GM23338 (cell line): ENCODE measurements at places on chromosomes 3 and 15. TPM values are rescaled to one million over a fixed set of nuclear protein-coding genes. Genes with fewer than 3 reads are reported as not detected.

DNA sequence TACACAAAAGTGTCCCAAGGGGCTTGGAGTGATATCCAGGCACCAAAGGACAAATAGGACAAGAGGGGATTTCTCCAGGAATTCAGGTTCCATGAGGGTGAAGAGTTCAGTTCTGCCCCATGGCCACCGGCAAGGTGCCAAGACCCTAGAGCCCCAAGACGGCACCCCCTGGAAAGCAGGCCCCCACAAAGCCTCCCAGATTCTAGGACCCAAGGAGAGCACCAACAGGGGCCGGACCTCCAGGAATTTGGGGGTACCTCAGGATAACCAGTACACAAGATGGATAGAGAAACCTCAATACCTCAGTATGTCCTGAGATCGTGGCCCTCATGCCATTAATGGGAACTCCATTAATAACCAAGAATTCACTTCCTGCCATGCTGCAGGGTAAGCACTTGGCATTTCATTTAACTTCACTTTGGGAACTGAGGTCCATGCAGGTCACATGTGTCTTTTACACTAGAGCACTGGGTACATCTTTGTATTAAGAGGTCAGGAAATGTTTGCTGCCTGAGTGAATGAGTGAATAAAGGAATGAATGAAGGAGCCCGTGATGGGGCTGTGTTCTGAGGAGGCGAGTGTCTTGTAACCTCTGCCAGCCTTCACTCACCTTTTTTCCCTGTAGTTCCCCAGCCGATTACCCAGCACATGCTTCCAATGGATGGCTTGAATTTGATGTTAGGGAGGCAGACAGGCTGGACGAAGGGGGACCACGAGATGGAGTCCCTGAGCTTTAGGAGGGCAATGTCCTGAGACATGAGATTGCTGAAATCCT, 15.5 kb upstream of the PRSS50 start:
- H3K27ac ChIP-seq = no peak overlapping the region
- DNase-seq = no peak
- H3K36me3 ChIP-seq = no peaks in the 10 kb centered on the region
- H3K4me3 ChIP-seq = no peak overlapping the region

GRCh38 chr3:128867200-128868125, 12.0 kb upstream of the ACAD9 start:
- H3K4me1 ChIP-seq = no peaks in the 10 kb centered on the region; the same call in 1 of the 2 replicates
- no peaks in the 10 kb centered on the region for H3K27me3 ChIP-seq
- no peak for DNase-seq

DNA sequence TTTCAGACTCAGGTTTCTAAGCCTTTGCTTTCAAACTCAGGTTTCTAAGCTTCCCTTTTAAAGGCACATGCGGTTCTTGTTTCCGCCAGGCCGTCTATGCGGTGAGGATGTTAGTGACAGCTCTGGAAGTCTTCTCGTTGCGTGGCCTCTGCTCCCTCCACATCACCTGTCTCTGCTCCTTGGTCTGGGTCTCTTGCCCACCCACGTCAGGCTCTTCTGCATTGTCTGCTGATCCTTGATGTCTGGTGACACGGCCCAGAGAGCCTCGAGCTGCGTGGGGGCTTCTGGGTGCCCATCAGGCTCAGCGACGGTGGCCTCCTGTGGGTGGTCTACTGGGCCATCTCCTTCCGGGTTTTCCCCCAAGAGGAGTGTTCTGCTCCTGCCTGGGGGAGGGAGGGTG, 30.5 kb downstream of the KLF13 start:
- no peak overlapping the region for H3K27ac ChIP-seq
- no peaks in the 10 kb centered on the region for H3K36me3 ChIP-seq
- H3K4me1 ChIP-seq = peaks cover 21% of the 10 kb centered on the region
- no peak for DNase-seq
- H3K27me3 ChIP-seq = no peaks in the 10 kb centered on the region

DNA sequence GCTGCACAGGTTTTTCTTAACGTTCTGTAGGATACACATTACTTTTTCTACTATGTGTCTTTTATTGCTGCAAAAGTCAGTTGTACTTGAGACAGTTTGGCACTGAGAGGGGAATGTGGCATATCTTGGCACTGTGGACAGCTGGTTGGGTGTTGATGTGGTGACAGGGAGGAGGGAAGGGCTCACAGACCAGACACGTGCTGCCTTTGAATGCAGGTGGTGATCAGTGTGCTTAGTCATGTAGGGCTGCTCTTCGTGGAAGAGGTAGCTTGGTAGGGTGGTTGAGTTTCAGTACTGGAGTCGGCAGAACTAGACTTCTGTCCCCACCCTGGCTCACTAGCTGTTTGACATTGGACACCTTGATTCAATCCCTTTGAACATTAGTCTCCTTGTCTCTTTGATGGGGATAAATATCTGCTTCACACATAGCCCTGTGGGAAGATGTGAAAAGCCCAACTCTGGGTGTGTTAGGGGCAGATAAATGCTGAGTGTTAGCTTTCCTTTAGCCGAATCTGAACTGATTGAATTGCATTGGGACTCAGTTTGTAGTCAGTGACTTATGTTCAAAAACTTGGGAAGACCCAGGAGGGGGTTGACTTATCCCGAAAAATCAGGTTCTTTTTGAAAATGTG, 108.4 kb downstream of the PTPRG start:
- H3K4me1 ChIP-seq = peaks cover 53% of the 10 kb centered on the region
- no peaks in the 10 kb centered on the region for H3K27me3 ChIP-seq
- H3K4me3 ChIP-seq = no peak overlapping the region
- H3K27ac ChIP-seq = peak overlapping the region; percentile 13; the same call in 1 of the 2 replicates
- H3K36me3 ChIP-seq = no peaks in the 10 kb centered on the region

RAB43 gene
- 32.5 and 37.0 TPM in 2 replicates for total RNA-seq

CPA3 gene
- total RNA-seq = not detected in 2 replicates
